ENCODE measurements at places on chromosomes 1 and 21.

DNA sequence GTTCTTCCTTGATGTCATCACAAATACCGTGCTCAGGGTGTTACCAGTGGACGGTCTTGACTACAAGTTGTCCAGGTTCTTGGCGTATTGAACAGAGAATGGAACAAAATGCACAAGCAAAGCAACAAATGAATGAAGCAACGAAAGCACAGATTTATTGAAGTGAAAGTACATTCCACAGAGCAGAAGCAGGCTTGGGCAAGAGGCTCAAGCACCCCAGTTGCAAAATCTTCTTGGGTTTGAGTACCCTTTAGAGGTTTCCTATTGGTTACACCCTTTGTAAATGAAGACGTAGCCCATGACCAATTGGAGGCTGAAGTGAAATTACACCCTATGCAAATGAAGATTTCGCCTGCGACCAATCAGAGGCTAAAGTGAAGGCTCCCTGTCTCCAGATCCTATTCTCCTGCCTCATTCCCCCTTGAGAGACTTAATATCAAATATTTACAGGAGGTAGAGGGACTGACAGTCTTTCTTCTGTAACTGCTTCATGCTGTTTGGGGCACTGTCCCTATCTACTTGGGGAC, 38.3 kb downstream of the YY1AP1 start:
- H3K27me3 ChIP-seq = no peaks in the 10 kb centered on the region
- DNase-seq = no peak
- no peak overlapping the region for H3K27ac ChIP-seq
- peaks cover 7% of the 10 kb centered on the region for H3K36me3 ChIP-seq
- no peak overlapping the region for H3K4me3 ChIP-seq

DNA sequence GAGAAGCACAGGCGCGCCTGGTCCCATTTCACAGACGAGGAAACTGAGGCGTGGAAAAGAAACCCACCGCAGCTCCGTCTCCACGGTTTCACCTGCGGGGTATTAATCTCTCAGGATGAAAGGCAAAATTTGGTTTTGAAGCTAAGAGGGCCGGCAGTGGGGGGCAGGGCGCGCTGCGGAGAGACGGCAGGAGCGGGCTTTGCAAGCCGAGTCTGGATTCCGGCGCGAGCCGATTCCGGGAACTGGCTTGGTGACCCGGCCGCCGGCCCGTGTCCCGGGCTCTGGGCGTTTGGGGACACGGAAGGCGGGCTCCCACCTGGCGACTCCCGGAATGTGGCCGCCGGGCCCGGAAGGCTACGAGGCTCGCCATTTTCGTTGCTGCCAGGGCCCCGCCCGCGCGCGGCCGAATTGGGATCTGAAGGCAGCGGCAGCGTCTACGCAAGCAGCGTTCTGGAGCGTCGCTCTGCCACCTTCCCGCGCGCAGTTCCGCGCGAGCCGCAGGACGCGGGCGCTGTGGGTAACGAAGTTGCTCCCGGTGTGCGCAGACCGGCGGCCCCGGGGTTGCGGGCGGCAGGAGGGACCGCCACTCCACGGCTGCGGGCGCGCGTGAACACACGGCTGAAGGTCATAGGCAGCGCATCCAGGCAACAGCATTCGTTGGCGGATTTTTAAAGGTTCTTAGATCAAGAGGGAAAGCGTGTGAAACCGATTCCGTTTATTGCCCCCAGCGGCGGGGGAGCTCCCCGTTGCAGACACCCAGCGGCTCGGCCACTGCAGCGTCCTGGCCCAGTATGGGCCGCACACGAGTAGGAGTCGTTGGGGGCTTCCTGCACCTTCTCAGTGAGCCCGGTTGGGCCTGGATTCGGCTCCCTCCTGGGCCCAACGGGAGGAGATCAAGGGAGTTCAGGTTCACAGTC, 5.4 kb upstream of the PRDM16 start:
- H3K4me3 ChIP-seq = no peak overlapping the region
- H3K27me3 ChIP-seq = peaks cover 7% of the 10 kb centered on the region
- DNase-seq = no peak

GRCh38 chr1:4658643-4659628, 4.5 kb downstream of the AJAP1 start:
- peaks cover 4% of the 10 kb centered on the region for H3K27me3 ChIP-seq
- H3K4me1 ChIP-seq = peaks cover 2% of the 10 kb centered on the region
- no peak overlapping the region for H3K27ac ChIP-seq
- peak; percentile 22 for DNase-seq

GRCh38 chr1:226994586-226995364, 54.7 kb downstream of the COQ8A start:
- H3K27ac ChIP-seq = peak overlapping the region; percentile 97
- H3K36me3 ChIP-seq = peaks cover 9% of the 10 kb centered on the region
- DNase-seq = no peak
- peaks cover 9% of the 10 kb centered on the region for H3K27me3 ChIP-seq
- peaks cover 40% of the 10 kb centered on the region for H3K4me1 ChIP-seq

GRCh38 chr1:83790446-83790845, 208.5 kb downstream of the TTLL7 start:
- no peak overlapping the region for H3K27ac ChIP-seq
- no peaks in the 10 kb centered on the region for H3K4me1 ChIP-seq
- H3K36me3 ChIP-seq = no peaks in the 10 kb centered on the region
- H3K4me3 ChIP-seq = no peak overlapping the region
- no peaks in the 10 kb centered on the region for H3K27me3 ChIP-seq
